ENCODE measurements at places on chromosomes 12 and 14.

DNA sequence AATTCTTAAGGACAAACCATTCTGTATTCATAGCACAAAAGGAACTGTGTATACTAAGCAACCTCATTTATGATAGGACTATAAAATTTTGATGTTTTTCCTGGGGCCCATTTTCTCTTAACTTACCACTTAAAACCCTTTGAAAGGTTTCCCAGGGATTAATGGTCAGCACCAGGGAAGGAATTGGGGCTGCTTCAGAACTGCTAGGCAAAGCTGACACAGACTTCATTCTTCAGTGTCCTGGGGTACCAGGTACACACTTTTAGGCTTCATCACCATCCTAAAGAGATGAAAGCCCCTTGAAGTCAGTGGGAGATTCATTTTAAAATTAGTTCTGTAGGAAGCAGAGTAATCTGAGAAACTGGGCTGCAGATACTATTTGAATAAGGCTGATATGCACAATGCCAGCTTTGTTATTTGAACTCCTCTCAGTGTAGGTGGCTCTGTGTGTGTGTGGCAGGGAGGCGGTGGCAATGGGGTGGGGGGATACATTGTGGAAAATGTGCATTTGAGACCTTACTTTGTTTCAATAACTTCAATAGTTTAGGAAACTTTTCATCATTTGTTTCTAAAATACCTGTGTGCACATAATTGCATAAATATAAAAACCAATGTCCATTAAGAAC lies 329.3 kb upstream of the DCN start:
- DNase-seq = no peak

GRCh38 chr12:59111851-59112250 lies 191.5 kb upstream of the LRIG3 start:
- DNase-seq = no peak

GRCh38 chr14:81341370-81341769 lies 58.8 kb downstream of the STON2 start:
- no peak for DNase-seq

- DNase-seq = no peak
Measured at GRCh38 chr12:84290168-84290567, 622.4 kb downstream of the SLC6A15 start.
